ENCODE measurements at places on chromosomes 16 and 17. TPM values are rescaled to one million over a fixed set of nuclear protein-coding genes. Genes with fewer than 3 reads are reported as not detected.

GRCh38 chr17:61968757-61969156 is 41.0 kb upstream of the INTS2 start:
- no peak overlapping the region for H3K4me3 ChIP-seq
- H3K27ac ChIP-seq, result no peak overlapping the region
- no peak for DNase-seq
- H3K27me3 ChIP-seq, result no peaks in the 10 kb centered on the region
- H3K4me1 ChIP-seq, result no peaks in the 10 kb centered on the region

- DNase-seq, result no peak
- H3K4me3 ChIP-seq, result no peak overlapping the region
- H3K27me3 ChIP-seq, result no peaks in the 10 kb centered on the region
- peaks cover 3% of the 10 kb centered on the region for H3K4me1 ChIP-seq
Measured at GRCh38 chr17:4005296-4006164, 41.3 kb upstream of the ATP2A3 start.

The LYRM9 gene
- 20.5 TPM for total RNA-seq

The CES3 gene
- 1.7 TPM for total RNA-seq

The RHBDF2 gene
- 29.2 TPM for total RNA-seq

- peaks cover 11% of the 10 kb centered on the region for H3K4me1 ChIP-seq
- peak overlapping the region; percentile 55 for H3K4me3 ChIP-seq
- H3K27ac ChIP-seq, result peak overlapping the region; percentile 65
- no peaks in the 10 kb centered on the region for H3K36me3 ChIP-seq
- DNase-seq, result no peak
- no peaks in the 10 kb centered on the region for H3K27me3 ChIP-seq
Measured at GRCh38 chr16:89700649-89701424, 668 bp downstream of the SPATA2L start.

DNA sequence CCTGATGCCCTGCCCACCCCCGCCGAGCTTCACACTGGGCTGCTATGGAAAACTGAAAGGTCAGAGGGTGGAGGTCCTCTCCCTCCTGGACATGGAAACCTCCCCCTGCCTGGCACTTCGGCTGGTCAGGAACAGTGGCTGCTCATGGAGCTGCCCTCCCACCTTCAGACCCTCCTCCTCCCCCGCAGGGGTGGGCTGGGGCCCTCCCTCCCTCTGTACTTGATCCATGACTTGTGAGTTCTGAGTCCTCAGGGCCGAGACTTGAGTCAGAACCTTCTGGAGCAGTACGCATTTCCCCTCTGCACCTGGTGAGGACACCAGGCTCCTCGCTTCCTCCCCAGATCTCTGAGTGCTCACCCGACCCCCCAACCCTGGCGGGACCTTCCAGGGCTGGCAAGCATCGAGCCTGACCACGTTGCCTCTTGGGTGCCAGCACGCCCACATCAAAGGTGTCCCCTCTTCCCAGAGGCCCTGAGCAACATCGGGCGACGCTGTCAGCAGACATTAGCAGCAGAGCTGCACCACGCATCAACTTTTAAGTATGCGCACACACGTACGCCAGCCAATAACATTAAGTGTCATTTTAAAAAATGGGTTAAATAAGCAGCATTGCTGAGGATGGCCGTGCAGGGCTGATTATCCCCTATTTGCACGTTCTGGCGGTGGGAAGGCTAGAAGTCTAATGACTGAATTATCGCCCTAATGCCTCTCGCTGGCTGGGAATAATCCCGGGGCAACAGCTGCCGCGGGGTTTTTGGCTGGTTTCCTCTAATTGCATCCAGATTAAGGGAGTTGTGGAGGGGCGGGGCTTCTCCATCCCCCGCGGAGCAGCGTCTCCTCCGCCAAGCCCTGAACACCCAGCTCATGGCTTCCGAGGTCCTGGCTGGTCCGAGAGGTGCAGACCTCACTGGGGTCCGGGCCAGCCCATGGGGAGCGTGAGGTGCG is 98.0 kb downstream of the TBC1D16 start:
- H3K4me3 ChIP-seq, result no peak overlapping the region
- no peaks in the 10 kb centered on the region for H3K36me3 ChIP-seq
- peaks cover 15% of the 10 kb centered on the region for H3K4me1 ChIP-seq
- no peaks in the 10 kb centered on the region for H3K27me3 ChIP-seq

DNA sequence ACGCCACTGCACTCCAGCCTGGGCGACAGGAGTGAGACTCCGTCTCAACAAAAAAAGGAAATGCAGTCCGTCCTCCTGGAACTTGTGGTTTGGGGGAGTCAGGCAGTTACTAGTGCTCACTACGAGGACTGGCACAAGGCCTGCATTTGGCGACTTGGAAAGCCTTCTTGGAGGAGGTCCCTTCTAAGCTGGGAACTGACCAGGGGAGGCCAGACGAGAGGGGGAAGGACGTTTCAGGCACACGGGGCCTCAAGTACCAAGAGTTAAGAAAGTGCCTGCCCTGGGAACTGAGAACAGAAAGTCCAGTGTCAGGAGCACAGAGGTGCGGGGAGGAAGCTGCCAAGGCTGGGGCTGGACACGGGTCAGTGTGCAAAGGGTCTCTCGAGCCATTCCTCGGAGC is 89.9 kb downstream of the ABR start:
- H3K4me3 ChIP-seq, result no peak overlapping the region
- H3K27me3 ChIP-seq, result no peaks in the 10 kb centered on the region
- no peaks in the 10 kb centered on the region for H3K4me1 ChIP-seq
- no peaks in the 10 kb centered on the region for H3K36me3 ChIP-seq

DNA sequence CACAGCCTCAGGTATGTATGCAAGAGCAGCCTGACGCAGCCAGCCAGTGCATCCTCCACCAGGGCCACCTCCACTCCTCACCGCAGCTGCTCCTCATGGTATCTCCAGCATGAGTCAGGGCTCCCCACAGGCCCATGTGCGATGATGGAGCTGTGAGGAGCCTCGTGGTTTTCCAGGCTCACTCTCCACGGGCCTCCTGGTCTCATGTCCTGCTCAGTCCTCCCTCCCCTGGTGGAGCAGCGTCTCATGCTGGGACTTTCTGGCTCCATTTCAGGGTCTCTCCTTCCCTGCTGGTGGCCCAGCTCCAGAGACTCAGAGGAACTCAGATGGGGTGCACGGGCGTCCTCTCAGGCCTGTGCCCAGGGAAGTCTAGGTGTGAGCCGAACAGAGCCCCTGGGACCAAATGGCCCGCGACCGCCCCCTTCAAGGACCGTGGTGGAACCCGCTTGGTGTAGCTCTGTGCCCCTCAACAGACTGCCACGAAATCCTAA is 70.4 kb downstream of the METRNL start:
- H3K4me1 ChIP-seq, result peaks cover 13% of the 10 kb centered on the region
- H3K27me3 ChIP-seq, result no peaks in the 10 kb centered on the region
- DNase-seq, result no peak
- no peak overlapping the region for H3K4me3 ChIP-seq
- no peaks in the 10 kb centered on the region for H3K36me3 ChIP-seq

- H3K27ac ChIP-seq, result no peak overlapping the region
- H3K27me3 ChIP-seq, result no peaks in the 10 kb centered on the region
- no peaks in the 10 kb centered on the region for H3K36me3 ChIP-seq
- H3K4me3 ChIP-seq, result no peak overlapping the region
- DNase-seq, result no peak
Measured at GRCh38 chr17:66953630-66954020, 10.9 kb upstream of the CACNG4 start.

- H3K4me1 ChIP-seq, result peaks cover 34% of the 10 kb centered on the region
- peak; percentile 96 for DNase-seq
- H3K36me3 ChIP-seq, result no peaks in the 10 kb centered on the region
- H3K27ac ChIP-seq, result peak overlapping the region; percentile 8
Measured at GRCh38 chr16:29811170-29811895, 660 bp upstream of the PRRT2 start.

- H3K27me3 ChIP-seq, result no peaks in the 10 kb centered on the region
- no peak overlapping the region for H3K27ac ChIP-seq
- no peak overlapping the region for H3K4me3 ChIP-seq
- peaks cover 16% of the 10 kb centered on the region for H3K4me1 ChIP-seq
- no peak for DNase-seq
Measured at GRCh38 chr17:67833134-67833533, 7.8 kb downstream of the BPTF start.

DNA sequence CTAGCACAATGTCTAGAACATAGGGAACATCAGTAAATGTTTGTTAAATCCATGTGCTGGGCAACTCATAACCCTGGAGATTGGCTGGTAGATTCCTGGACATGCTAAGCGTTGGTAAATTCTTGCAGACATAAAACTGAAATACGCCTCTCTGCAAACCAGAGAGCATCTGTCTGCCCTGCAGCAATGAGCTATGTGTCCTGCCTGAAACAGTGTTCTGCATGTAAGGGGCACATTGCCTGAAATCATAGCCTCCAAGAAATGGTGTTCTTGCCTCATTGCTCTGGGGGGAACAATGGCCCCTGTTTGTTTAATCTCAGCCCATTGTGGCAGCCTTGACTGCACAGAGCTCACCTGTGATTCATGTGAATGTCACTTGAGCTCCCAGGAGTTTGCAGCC is 113.5 kb upstream of the CCL2 start:
- no peak overlapping the region for H3K27ac ChIP-seq
- no peaks in the 10 kb centered on the region for H3K36me3 ChIP-seq
- no peaks in the 10 kb centered on the region for H3K4me1 ChIP-seq
- DNase-seq, result no peak
- H3K4me3 ChIP-seq, result no peak overlapping the region

DNA sequence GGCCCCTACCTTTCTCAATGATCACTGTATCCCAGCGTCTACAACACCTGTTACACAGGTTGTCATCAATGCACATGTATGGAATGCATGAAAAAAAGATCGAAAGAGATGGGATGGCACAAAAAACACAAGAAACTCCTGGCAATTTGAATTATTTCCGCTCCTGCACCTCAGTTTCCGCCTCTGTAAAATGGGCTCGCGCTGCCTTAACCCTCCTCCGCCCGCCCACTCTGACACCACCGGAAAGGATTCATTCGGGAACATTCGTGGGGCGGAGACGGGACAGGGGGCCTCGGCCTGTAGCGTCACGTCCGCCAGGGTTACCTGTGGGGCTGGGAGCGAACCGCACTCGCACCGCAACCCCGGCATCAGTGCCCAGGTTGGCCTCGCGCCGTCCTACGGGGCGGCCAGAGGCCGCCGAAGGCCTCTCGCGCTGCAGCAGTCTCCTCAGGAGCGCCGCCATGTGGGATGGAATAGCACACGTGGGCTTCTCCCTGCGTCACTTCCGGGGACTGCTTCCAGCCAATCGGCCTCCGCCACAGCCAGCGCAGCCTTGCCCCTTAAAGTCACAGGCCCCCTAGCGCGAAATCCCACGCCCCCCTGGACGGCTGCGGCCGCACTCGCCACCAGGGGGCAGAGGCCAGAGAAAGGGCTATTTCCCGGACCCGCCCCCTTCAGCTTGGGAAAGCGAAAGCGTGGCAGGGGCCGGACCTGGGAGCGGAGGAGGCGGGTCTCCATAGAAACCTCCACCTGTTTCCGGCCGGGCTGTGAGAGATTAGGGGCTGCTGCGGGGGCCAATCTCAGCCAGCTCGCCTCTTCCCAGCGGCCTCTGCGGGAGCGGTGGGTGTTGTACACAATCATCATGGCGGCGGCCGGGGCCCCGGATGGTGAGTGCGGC is at the start of the genes EARS2 and UBFD1:
TSS of gene EARS2 (minus strand) at position 470 of the 898 bp plus-strand sequence. CDS start at position 463, 7 bp downstream.
TSS of gene UBFD1 (plus strand) at position 847 of the 898 bp plus-strand sequence. CDS start at position 863, 16 bp downstream.
- H3K27ac ChIP-seq, result peak within 1 kb of the TSS; percentile 85
- no peaks in the 10 kb centered on the region for H3K36me3 ChIP-seq
- peak; percentile 98 for DNase-seq
- H3K4me3 ChIP-seq, result peak within 1 kb of the TSS; percentile 95

The PPP1R9B gene
- total RNA-seq, result 64.3 TPM

- no peaks in the 10 kb centered on the region for H3K27me3 ChIP-seq
- no peak overlapping the region for H3K4me3 ChIP-seq
- no peak overlapping the region for H3K27ac ChIP-seq
- DNase-seq, result no peak
- H3K4me1 ChIP-seq, result peaks cover 5% of the 10 kb centered on the region
Measured at GRCh38 chr16:12201216-12201615, 224.7 kb downstream of the SNX29 start.

GRCh38 chr17:9228408-9229159 is 207.3 kb downstream of the NTN1 start:
- no peak overlapping the region for H3K27ac ChIP-seq
- no peaks in the 10 kb centered on the region for H3K36me3 ChIP-seq
- no peak for DNase-seq
- H3K4me1 ChIP-seq, result no peaks in the 10 kb centered on the region

- no peak overlapping the region for H3K4me3 ChIP-seq
- H3K27ac ChIP-seq, result no peak overlapping the region
- no peaks in the 10 kb centered on the region for H3K36me3 ChIP-seq
- no peak for DNase-seq
Measured at GRCh38 chr17:72139212-72139611, 18.4 kb downstream of the SOX9 start.

DNA sequence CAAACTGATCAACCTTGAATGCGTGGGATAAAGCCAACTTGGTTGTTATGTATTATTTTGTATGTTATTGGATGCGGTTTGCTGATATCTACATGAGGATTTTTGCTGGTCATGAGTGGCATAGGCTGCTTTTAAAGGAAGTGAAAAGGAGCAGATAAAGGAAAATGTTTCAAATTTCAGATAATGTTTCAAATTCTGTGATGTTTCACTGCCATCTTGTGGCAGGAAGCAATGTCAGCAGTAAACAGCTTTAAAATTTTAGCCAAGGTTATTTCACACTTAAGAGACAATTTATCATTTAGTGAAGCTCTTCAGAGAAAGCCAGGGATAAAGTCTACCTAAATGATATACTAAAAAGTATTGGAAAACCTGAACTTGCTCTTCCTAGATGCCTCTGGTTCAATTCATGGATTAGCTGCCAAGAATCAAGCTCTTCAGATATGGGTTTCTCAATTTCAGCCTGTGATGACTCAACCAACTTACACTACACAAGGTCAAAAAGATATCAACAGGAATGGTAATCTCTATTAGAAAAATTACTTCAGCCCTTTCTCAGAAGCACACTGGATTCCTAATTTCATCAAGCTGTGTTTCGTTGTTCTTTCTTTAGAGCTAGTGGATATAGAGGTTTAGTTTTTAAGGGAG is 136.0 kb upstream of the C17orf78 start:
- no peaks in the 10 kb centered on the region for H3K27me3 ChIP-seq
- no peaks in the 10 kb centered on the region for H3K36me3 ChIP-seq
- H3K4me3 ChIP-seq, result no peak overlapping the region
- no peak overlapping the region for H3K27ac ChIP-seq

The GNG13 gene
- not detected for total RNA-seq

DNA sequence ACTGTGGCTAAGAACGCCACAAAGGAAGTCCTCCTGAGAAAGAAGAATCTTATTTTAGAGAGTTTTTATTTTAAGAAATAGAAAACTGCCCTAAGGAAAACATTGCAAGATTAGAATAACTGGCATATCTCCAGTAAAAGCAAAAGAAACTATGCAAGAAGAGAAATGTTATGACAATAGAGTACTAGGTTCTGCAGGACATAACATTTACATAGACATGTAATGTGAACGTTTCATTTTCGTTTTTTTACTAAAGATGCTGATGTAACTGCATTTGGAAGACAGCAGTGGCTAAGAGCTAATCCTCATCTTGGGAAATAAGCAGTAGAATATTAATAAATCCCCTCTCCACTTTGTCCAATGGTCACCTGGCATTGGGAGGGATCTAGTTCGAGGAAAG is 7.8 kb upstream of the ASGR2 start:
- no peaks in the 10 kb centered on the region for H3K4me1 ChIP-seq
- H3K27me3 ChIP-seq, result no peaks in the 10 kb centered on the region

The CHST5 gene
- total RNA-seq, result 0.24 TPM

The RAPGEFL1 gene
- 8.3 TPM for total RNA-seq

- H3K27ac ChIP-seq, result no peak overlapping the region
- no peaks in the 10 kb centered on the region for H3K27me3 ChIP-seq
- H3K4me3 ChIP-seq, result no peak overlapping the region
- H3K4me1 ChIP-seq, result no peaks in the 10 kb centered on the region
- H3K36me3 ChIP-seq, result no peaks in the 10 kb centered on the region
Measured at GRCh38 chr16:75389096-75389690, 44.1 kb downstream of the CFDP1 start.

GRCh38 chr17:7590743-7591142 is 849 bp upstream of the SOX15 start:
- no peaks in the 10 kb centered on the region for H3K36me3 ChIP-seq
- peaks cover 3% of the 10 kb centered on the region for H3K4me1 ChIP-seq
- DNase-seq, result no peak

The SPAG9 gene
- total RNA-seq, result 79.4 TPM
